ENCODE measurements at places on chromosomes 1 and 21. TPM values are rescaled to one million over a fixed set of nuclear protein-coding genes. Genes with fewer than 3 reads are reported as not detected.

Gene WNT2B
- total RNA-seq = 0.46 TPM

Gene KLHDC9
- total RNA-seq = 2.2 TPM

Gene ITLN2
- total RNA-seq = 1.3 TPM

Gene TINAGL1
- total RNA-seq = 101 TPM

Gene C4BPA
- 12.7 TPM for total RNA-seq

Gene ORC1
- total RNA-seq = 14.0 TPM

Gene ANGPTL3
- total RNA-seq = 0.77 TPM

Gene FCN3
- total RNA-seq = not detected

Gene PRKAA2
- 5.8 TPM for total RNA-seq

DNA sequence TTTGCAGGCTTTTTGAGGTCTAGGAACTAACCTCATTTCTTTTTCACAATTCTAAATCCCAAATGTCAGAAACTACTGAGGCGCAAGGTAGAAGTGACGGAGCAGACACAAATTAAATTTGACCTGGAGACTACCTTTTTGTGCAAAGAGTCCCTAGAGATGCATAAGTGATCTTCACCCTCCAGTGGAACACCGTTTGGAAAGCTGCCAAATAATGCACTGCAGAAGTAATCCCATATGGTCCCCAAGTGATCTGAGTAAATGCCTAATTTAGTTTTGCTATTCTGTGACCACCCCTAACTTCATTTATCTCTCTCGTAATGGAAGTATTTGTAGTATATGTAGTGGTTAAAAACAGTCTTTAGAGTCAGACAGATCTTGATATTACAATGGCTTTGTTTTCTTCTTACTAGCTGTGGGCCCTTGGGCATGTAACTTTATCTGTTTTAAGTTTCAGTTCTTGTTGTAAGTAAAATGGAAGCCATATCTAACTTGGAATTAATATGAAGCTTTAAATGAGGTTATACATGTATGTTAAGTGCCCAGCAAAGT lies 70.4 kb upstream of the IPO9 start:
- no peaks in the 10 kb centered on the region for H3K4me1 ChIP-seq
- no peak overlapping the region for H3K27ac ChIP-seq
- H3K27me3 ChIP-seq = no peaks in the 10 kb centered on the region

GRCh38 chr1:6519935-6520671 lies 28.6 kb upstream of the PLEKHG5 start:
- H3K27ac ChIP-seq = no peak overlapping the region
- H3K4me1 ChIP-seq = 0 out of 2 replicates have a peak, but pooled peaks cover 3% of the 10 kb centered on the region
- no peaks in the 10 kb centered on the region for H3K36me3 ChIP-seq
- no peak for DNase-seq
- no peaks in the 10 kb centered on the region for H3K27me3 ChIP-seq
- no peak overlapping the region for H3K4me3 ChIP-seq

DNA sequence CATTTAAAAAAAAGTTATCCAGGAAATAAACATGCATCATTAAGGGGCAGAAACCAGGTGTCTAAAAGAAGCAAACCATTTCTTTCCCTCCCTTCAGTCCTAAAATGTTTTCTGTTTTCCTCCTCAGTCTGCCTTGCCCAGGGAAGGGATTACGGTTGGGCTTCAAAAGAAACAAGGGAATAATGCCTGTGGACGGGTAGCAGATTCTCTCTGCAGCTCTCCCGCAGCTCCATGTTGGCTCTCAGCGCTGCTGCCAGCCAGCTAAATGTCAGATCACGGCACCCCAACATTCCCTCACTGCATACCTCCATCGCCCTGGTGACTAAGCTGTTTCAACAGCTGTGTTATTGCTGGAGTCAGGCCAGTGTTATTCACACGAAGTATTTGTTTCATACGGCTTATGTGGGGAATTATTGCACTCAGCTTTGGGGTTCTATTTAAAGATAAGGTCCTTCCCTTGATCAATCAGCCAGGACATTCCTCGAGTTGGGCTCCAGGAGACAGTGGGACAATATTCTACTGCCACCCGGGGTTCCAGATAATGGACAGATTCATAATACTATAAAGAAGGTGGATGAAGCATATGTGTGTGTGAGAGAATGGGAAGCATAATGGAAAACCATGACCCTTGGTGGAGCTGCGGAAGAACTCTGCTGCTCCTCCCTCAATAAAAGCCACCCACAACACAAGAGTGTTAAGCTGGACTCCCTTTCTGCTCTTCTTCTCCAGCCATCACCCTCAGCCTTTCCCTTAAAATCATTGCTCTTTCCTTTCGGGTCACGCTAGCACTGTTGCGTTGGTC lies 58.2 kb downstream of the WLS start:
- H3K36me3 ChIP-seq = no peaks in the 10 kb centered on the region
- no peak overlapping the region for H3K4me3 ChIP-seq
- H3K4me1 ChIP-seq = peaks cover 3% of the 10 kb centered on the region
- H3K27ac ChIP-seq = peak overlapping the region; percentile 56

DNA sequence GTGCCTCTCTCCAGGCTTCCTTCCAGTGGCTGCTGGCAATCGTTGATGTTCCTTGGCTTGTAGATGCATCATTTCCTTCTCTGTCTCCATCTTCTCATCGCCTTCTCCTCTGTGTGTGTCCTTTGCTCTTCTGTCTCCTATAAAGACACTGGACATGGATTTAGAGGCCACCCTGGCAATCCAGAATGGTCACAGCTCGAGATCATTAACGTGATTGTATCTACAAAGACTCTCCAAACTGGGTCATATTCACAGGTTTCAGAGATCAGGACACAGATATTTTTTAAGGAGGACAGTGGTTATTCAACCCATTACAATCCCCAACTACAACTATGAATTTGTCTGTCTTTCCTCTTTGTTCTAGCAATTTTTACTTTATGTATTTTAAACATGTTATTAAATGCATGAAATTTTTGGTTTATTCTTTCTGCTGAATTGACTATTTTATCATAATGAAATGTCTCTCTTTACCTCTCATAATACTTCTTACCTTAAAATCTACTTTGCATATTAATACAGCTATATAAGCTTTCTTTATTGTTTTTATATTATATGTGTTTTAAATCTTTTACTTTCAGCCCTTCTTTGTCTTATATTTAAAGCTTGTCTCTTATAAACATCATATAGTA lies 22.8 kb downstream of the CR1 start:
- H3K27ac ChIP-seq = no peak overlapping the region
- DNase-seq = no peak
- H3K36me3 ChIP-seq = no peaks in the 10 kb centered on the region
- no peak overlapping the region for H3K4me3 ChIP-seq
- H3K27me3 ChIP-seq = no peaks in the 10 kb centered on the region

DNA sequence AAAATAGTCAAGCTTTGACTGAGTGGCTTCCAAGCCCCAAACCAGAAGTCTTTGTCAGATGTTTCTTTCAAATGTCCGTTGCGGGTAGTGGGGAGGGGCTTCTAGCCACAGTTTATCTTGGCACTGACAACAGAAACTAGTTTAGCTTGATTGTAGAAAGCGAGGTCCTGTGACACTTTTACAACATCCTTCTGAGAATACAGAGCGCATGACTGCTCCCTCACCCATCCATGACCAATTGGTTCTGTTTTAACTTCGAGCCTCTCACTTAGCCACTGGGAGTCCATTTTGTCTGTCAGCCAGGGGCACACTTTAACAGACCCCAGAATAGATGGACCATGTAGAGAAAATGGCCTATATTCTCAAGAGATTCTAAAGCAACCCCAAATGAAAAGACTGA lies 199.2 kb upstream of the ST6GALNAC5 start:
- H3K4me3 ChIP-seq = no peak overlapping the region
- H3K27me3 ChIP-seq = no peaks in the 10 kb centered on the region
- no peaks in the 10 kb centered on the region for H3K36me3 ChIP-seq
- H3K4me1 ChIP-seq = no peaks in the 10 kb centered on the region
- no peak overlapping the region for H3K27ac ChIP-seq

GRCh38 chr1:10065344-10065685 lies 32.6 kb downstream of the UBE4B start:
- peaks cover 4% of the 10 kb centered on the region for H3K4me1 ChIP-seq
- no peak for DNase-seq
- H3K4me3 ChIP-seq = no peak overlapping the region
- no peaks in the 10 kb centered on the region for H3K36me3 ChIP-seq

DNA sequence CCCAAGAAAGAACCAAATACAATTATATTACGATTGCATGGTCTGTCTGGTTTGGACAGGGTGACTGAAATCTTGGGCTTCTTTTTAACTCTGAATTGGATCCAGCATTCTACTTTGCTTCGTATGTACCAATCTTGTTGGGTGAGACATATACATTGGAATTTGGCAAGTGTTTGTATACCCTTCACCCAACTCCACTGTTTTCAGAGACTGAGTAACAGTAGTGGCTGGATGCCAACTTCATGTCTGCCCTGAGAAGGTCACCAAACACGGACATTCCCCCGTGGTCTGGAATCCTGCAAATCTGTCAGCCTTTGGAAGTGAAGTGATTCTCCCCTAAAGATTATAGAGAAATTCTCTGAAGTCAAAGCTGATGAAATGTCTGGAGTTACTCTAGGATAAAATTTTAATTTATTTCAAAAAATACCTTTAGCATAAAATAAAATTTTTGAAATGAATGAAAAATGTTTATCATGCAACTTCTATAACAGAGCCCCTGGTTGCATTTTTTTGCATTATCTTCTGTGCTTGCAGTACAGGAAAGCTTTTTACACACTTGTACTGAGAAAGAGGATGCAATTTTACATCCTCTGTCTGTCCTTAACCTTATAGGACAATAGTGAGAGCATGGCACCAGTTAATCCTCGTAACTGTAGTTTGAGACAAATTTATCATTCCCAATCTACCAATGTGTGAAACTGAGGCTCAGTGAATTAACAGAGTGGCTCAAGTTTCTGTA lies 201.8 kb downstream of the DISC1 start:
- no peaks in the 10 kb centered on the region for H3K36me3 ChIP-seq
- DNase-seq = no peak
- H3K4me1 ChIP-seq = no peaks in the 10 kb centered on the region

DNA sequence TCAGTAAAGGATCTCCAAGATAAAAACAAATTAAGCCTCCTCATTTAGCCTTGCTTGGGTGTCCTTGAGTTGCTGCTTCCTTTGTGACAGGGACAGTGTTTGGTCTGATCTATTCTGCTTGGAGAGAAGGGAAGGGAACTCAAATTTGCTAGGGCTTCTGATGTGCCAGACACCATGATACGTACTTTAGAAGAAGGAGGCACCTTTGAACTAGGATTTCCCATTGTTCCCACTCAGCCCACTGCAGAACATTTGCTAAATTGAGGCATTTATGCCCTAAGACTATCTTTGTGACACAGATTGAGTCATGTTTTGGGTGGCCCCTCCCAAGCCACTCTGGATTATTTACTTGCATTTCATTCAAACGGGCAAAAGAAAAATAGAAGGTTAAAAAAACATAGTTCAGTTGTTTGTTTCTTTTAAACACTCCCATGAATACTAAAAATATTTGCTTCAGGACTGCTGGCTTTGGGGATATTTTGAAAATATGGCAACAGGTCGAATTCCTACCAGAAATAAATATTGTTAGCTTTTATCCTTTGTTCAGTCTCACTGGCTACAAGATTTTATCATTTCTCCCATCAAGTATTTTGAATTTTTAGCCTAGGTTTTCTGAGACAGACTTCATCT lies 81.9 kb upstream of the WLS start:
- H3K4me1 ChIP-seq = no peaks in the 10 kb centered on the region
- H3K27ac ChIP-seq = no peak overlapping the region
- DNase-seq = no peak
- no peaks in the 10 kb centered on the region for H3K27me3 ChIP-seq
- no peaks in the 10 kb centered on the region for H3K36me3 ChIP-seq

DNA sequence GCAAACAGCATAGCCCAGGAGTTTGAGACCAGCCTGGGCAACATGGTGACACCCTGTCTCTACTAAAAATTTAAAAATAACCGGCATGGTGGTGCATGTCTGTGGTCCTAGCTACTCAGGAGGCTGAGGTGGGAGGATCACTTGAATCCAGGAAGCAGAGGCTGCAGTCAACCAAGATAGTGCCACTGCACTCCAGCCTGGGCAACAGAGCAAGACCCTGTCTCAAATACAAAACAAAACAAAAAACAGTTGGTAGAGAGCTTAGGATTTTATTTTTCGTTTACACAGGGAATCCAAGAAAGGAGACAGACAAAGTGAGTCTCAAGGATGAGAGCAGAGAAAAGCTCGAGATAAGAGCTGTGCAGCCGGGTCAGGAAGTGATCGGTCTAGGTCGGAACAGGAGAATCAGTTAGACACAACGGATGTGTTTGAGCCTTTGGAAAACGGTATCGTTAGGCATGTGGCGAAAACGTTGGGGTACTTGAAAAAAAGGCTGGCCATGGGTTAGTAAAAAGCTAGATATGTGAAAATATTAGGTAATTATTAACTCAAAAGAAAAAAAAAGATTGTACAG lies 1.7 kb upstream of the MIB2 start:
- DNase-seq = no peak
- H3K4me3 ChIP-seq = peak overlapping the region; percentile 70
- H3K4me1 ChIP-seq = 0 out of 2 replicates have a peak, but pooled peaks cover 9% of the 10 kb centered on the region
- H3K27me3 ChIP-seq = no peaks in the 10 kb centered on the region
- H3K36me3 ChIP-seq = no peaks in the 10 kb centered on the region
- peak overlapping the region; percentile 97 for H3K27ac ChIP-seq

DNA sequence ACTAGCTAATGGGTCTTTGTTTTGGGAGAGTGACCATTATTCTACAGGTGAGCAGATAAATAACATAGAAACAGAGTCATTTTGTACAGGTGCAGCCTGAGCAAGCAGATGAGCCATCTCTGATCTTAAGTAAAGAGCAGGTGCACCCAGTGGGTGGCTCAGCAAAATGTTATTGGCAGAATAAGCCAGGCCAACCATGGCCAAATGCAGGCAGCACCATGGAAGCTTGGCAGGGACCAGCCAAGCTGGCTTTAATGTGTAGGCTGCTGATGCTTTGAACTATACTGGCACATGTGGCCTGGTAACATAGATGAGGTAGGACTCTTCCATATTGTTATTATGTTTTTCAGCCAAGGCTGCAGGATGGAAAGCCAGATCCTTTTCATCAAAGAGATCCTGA lies 553.3 kb upstream of the ZRANB2 start:
- H3K4me1 ChIP-seq = no peaks in the 10 kb centered on the region
- no peak overlapping the region for H3K27ac ChIP-seq
- no peak for DNase-seq

DNA sequence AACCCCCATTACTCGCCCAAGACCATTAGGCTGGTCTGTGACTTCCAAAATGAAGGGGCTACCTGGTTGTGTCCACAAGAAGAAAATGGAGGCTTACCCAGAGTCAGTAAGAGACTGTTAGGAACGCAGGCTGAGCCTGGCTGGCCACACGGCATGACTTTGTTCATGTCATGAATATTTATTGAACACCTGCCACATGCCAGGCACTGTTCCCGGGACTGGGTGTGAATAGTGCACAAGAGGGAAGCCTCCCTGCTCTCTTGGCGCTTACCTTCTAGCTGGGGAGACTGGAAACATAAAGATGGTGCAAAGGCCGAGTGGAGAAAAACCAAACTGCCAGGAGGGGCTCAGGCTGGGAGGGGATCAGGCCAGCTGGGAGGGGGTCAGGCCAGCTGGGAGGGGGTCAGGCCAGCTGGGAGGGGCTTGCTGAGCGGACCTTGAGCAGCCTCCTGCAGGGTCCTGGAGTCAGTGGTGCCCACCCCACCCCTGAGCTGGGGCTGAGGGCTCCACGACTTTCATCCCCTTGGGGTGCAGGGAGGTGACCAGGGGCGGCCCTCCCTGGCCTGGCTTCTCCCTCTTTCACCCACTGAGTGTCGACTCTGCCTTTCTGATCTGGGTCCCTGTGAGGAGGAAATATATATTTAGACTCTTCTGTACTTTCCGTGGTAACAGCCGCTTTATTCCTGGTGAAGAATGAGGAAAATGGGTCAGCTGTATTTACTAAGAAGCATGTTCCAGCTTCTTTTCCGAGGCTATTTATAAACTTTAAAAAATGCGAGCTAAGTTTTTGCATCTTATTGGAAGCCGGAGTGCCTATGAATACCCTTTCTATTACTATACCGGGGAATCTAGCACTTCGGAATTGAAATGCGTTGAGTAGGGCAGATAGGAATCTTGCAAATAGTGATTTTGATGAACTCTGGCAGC lies 139.0 kb downstream of the CAMTA1 start:
- DNase-seq = no peak
- H3K4me3 ChIP-seq = no peak overlapping the region
- no peaks in the 10 kb centered on the region for H3K4me1 ChIP-seq
- no peaks in the 10 kb centered on the region for H3K27me3 ChIP-seq
- H3K36me3 ChIP-seq = no peaks in the 10 kb centered on the region
